ENCODE measurements at places on chromosomes 5 and 9. TPM values are rescaled to one million over a fixed set of nuclear protein-coding genes. Genes with fewer than 3 reads are reported as not detected.

The MYMK gene
- not detected for total RNA-seq

The TAF11L10 gene
- not detected for total RNA-seq

The CCDC187 gene
- total RNA-seq: 0.09 TPM

The PCDHB3 gene
- total RNA-seq: not detected

The CRHBP gene
- not detected for total RNA-seq

The GHR gene
- total RNA-seq: 0.54 TPM

The CEP120 gene
- 24.4 TPM for total RNA-seq

The CCNG1 gene
- total RNA-seq: 175 TPM

The WDR38 gene
- not detected for total RNA-seq

The HMMR gene
- 61.1 TPM for total RNA-seq

The PKD2L2 gene
- total RNA-seq: not detected

The TMEM215 gene
- not detected for total RNA-seq

The TSSK1B gene
- not detected for total RNA-seq

The TEX48 gene
- not detected for total RNA-seq

The PCDHB16 gene
- total RNA-seq: 0.07 TPM

The AUH gene
- 10.3 TPM for total RNA-seq

The FRMD3 gene
- total RNA-seq: 0.12 TPM

The PPP3R2 gene
- not detected for total RNA-seq

The TTC23L gene
- total RNA-seq: 0.09 TPM

The KIF3A gene
- total RNA-seq: 15.3 TPM

The CCDC127 gene
- total RNA-seq: 10.5 TPM

The PLAC8L1 gene
- not detected for total RNA-seq

The IFNA13 gene
- total RNA-seq: not detected

The ZNF300 gene
- total RNA-seq: 1.8 TPM

The PJA2 gene
- total RNA-seq: 34.2 TPM

The FAM151B gene
- total RNA-seq: 2.4 TPM

The SHISAL2B gene
- not detected for total RNA-seq

The PCA3 gene
- total RNA-seq: not detected

The TRIP13 gene
- total RNA-seq: 42.5 TPM

The PRUNE2 gene
- total RNA-seq: 3.7 TPM

The TICAM2 gene
- 0.91 TPM for total RNA-seq

The AFAP1L1 gene
- 0.45 TPM for total RNA-seq

The NR5A1 gene
- not detected for total RNA-seq

The BAAT gene
- 1.3 TPM for total RNA-seq

The DRD1 gene
- total RNA-seq: not detected

The IFNK gene
- total RNA-seq: not detected

The FAM221B gene
- total RNA-seq: not detected

The KCNMB1 gene
- not detected for total RNA-seq

The SH3RF2 gene
- 49.4 TPM for total RNA-seq

The ADGRD2 gene
- not detected for total RNA-seq

The NKD2 gene
- total RNA-seq: 13.6 TPM

The TMCO6 gene
- 46.4 TPM for total RNA-seq

The BARHL1 gene
- total RNA-seq: not detected

The FREM1 gene
- total RNA-seq: 0.50 TPM

The DDX4 gene
- total RNA-seq: 0.26 TPM

The PDCD1LG2 gene
- not detected for total RNA-seq

The ANGPTL2 gene
- not detected for total RNA-seq

The ORM2 gene
- total RNA-seq: 46.0 TPM

The TBCA gene
- 330 TPM for total RNA-seq

The NAIF1 gene
- 8.6 TPM for total RNA-seq

The RAB3C gene
- 0.05 TPM for total RNA-seq

The TNFSF8 gene
- total RNA-seq: 0.20 TPM

The FBN2 gene
- total RNA-seq: 0.56 TPM

The TAF1L gene
- not detected for total RNA-seq
